ENCODE measurements at places on chromosomes 6 and 20.
A peak's percentile ranks its signal among the peaks of the same experiment; 100 is the strongest.

- no peak for DNase-seq
Observed at GRCh38 chr6:108690326-108691049, 129.8 kb downstream of the FOXO3 start.

DNA sequence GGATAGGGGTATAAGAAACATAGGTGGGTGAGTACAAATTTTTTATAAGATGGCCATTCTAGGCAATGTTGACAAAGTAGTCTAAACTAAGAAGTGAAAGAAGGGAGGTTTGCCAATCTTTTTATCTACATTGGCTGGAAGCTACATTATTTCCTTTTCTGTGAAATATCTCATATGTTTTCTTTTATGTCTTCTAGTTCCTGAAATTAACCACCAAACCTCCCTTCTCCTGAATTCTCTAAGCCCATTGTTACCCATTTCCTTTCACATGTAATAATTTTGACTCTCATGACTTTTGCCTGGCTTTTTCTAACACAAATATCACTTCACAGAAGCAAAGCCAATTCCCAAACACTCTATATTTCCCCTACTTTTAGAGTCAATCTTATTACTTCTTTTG, 496.2 kb upstream of the JAG1 start:
- no peak for DNase-seq

GRCh38 chr6:84422380-84422968, 195.0 kb upstream of the CEP162 start:
- peak; percentile 1 for DNase-seq

- DNase-seq, result no peak
Observed at GRCh38 chr6:169074526-169074925, 179.1 kb downstream of the THBS2 start.

DNA sequence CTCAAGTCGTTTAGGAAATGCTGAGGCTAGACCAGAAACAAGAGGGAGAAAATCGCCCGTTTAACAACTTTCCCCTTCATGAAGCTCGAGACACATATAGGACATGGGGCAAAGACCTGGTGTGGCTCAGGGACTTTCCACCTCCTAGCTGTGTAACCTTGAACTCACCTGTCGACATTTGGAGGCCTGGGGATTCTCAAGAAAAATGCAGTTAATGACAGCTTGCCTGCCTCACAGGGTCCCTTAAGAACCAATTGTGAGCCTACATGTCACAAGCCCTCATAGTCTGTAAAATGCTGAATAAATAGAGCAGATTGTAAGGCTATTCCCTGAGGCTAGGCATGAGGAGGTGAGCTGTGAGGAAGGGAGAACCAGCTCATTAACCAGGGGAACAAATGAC, 35.1 kb downstream of the MGME1 start:
- no peak for DNase-seq

DNA sequence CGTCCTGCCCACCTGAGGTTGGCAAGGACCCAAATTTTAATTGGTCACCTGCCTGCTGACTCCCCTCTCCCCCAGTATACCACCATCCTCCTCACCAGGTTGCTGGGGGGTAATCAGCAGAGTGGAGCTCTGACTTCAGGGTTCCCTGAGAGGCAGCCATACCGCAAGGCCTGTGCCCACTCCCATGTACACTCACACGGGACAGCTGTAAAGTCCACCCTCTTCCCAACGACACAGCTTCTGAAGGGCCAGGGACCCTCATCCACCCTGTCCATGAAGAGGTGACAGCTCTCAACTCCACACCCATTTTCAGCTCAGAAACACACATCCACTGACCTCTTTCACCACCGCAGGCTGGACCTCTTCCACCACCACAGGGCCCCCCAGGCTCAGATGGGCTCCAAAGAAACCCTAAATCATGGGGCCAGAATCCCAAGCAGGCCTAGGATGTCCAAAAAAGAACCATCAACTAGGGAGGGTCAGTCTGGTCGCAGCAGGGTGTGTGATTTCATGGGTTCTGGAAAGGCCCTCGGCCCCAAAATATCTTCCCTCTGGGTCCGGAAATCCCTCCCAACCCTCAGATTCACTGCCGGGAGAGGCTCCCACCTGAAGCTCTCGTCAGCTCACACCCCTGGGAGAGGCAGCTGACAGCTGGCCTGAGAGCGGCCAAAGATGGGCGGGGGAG, 30.0 kb downstream of the TFEB start:
- DNase-seq, result no peak

DNA sequence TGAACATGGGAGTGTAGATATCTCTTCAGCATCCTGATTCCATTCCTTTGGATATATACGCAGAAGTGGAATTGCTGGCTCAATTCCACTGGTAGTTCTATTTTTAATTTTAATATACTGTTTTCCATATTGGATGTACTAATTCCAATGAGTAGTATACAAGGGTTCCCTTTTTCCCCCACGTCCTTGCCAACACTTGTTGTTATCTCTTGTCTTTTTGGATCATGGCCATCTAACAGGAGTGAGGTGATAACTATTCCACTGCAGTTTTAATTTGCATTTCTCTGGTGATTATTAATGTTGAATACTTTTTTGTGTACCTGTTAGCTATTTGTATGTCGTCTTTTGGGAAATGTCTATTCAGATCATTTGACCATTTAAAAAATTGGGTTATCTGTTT, 91.5 kb downstream of the ZFAND3 start:
- no peak for DNase-seq

GRCh38 chr6:93735099-93735498, 315.7 kb upstream of the EPHA7 start:
- DNase-seq, result no peak

DNA sequence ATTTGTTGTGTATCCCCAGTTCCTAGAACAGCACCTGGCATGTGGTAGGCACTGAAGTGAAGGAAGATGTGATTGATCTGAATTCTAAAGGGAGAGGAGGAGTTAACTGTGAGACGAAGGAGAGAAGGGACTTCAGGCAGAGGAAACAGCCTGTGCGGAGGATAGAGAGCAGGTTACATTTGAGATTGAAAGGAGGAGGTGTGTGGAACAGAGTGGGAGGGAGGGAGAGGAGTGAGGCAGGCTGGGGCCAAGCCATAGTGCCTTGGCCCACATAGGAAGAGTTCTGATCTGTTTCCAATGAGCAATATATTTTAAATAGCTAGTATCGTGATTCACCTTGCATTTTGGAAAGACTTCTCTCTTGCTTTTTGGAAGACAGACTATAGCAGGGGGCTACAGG, 13.9 kb upstream of the MROH8 start:
- DNase-seq, result no peak

DNA sequence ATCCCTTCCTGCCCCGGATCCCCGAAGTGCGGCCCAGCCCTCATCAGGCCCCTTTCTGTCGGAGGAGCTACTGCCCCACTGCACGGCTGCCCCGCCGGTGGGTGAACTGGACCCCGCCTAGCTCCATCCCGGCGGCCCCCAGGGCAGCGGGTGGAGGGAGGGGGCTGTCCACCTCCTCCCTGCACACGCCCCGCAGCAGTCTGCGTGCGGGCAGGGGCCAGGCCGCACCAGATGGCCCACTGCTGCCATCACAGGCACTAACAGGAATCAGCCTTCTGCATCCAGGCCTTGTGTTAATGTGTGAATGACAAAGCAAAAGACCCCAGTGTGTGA, 54.9 kb upstream of the UNC93A start:
- no peak for DNase-seq

- no peak for DNase-seq
Observed at GRCh38 chr6:3619201-3619600, 132.3 kb downstream of the PXDC1 start.

- no peak for DNase-seq
Observed at GRCh38 chr20:57671662-57672061, 38.2 kb downstream of the PMEPA1 start.

- DNase-seq, result peak; percentile 6
Observed at GRCh38 chr6:103122766-103123601, 1729.5 kb downstream of the GRIK2 start.

DNA sequence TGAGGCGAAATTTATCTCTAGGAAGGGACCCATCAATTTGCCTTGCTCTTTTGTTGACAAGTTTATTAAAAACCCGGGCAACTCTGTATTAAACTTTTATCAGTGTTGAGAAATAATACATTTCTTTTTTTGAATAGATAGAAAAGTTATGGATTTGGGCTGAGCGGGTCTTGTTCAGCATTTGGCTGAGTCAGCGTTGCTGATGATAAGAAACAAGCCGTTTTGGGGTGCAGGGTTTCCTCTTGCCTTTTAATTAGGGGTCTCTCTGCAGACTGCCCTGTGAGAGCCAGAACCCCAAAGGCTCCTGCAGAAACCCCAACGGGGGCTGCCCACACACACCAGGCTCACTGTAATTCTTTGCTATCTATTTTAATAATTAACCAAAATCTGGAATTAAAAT, 82.1 kb upstream of the SLCO4A1 start:
- DNase-seq, result no peak

DNA sequence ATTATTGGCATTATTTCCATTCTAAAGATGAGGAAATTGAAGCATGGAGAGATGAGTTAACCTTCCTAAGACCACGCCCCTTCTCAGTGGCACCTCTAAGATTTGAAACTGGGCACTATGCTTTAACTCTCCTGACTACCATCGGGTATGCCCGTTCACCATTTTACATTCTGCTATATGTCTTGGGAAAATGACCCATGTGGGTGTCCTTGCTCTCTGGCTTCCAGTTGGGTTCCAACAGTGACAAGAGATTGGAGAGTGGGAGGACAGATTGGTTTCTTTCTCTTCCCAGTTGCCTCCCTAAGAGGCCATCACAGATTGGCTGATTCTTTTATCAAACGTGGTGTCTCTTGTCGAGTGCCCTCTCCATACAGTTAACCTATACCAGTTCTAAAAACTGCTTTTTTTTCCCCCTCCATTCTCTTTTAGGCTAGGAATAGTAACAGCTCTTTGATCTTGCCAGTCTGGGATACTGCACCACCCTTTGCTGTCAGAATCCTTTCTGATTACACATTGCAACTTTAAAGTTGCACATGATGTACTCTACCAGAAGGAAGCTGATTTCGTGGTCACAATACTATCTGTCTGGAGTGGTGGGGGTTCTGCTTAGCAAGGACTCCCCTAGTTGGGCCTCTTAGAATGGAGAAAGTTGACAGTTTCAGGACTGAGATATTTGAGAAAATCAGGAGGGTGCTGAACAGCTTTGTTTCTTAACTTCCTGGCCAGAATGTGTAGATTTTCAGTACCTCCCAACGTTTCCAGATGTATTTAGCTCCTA, 88.0 kb upstream of the ELOVL5 start:
- DNase-seq, result no peak

GRCh38 chr20:57389695-57390603, 1.2 kb upstream of the RBM38 start:
- no peak for DNase-seq

GRCh38 chr20:4090756-4091489, 75.6 kb upstream of the RNF24 start:
- no peak for DNase-seq

DNA sequence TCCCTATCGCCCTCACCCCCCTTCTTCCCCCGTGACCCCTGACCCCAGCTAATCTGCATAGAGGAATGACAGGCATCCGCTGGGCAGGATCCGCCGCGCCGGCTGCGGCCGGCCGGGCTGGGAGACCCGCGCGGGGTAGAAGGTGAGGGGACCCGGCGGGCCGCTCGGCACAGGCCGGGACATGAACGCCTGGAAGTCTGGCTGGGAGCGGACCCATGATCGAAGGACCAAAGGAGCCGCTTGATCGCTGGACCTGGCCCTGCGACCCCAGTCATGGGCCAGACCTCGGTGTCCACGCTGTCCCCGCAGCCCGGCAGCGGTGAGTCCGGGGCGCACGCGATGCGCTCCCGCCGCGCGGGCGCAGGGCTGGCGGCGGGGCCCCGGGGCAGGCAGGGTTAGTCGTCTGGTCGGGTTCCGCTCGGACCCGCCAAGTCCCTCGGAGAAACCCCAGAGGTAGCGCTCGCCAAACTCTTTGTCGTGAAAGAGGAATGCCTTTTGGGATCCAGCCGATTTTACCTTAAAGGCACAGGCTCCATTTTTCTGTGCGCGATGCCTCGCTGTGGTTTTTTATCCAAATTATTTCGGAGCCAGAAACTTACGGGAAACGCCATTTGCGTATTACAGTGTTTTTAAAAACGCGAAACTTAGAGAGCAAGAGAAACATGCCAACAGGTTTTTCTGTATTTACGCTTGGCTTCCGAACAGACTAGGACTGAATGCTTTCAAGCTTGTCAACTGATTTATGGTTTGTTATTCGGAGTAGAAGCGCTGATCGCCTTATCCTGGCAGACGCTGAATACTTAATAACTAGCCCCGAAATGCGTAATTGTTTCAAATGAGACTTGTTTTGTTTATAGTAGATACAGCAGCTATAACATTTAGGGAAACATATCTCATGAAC, at the start of gene PHACTR2:
Gene PHACTR2 (plus strand): TSS at position 75 of the 901 bp plus-strand sequence. CDS start 199 bp downstream, at position 274.
- no peak for DNase-seq

DNA sequence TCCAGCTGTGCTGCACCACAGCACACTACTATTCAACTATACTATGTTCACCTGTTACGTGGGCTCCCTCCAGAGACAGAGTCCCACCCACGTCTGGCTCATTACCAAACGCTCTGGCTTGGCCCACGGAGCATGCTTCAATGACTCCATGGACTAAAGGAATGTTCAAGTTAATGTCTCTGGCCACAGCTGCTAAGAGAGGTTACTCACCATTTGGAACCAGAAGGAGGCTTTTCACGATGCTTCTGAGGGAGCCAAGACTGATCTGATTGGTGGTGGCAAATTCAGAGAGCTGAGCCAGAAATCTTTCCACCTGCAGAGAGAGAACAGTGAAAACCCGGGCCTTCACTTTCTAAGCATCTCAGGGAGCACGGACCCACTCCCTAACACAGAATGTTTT, 15.6 kb downstream of the COMMD7 start:
- DNase-seq, result no peak

- DNase-seq, result no peak
Observed at GRCh38 chr6:155778336-155778735, 322.7 kb upstream of the NOX3 start.

GRCh38 chr20:10649797-10650160, 24.0 kb downstream of the JAG1 start:
- no peak for DNase-seq

- DNase-seq, result no peak
Observed at GRCh38 chr6:139926711-139927110, 552.3 kb upstream of the CITED2 start.

DNA sequence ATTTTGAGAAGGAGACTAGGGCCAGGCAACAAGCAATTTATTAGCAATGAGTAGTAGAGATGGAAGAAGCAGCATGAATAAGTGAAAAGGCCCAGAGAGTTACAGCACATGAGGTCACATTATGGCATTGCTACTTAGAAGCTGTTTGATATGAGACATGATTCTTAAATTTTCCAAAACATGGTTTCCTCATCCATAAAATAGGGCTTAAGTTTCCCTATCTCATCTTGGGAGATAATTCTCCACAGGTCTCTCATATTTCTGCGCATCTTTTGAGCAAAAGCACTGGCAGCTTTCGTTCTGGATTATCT, 656.1 kb downstream of the EPHA7 start:
- no peak for DNase-seq

DNA sequence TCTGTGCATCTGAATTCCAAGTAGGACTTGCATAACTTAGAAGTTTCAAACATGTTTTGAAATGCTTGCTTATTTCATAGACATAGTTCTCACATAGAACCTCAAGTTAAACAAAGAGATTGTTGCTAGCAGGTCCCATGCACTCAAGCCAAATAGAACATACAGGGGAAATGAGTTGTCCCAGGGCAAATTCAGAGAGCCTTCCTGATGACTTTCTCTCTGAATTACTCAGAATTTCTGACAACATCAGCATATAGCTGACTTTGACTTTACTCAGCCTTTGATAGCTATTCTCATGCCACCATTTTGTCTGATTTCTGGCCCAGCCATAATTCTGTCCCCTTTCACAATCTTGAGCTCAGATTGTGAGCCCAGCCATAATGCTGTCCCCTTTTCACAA, 333.2 kb upstream of the PLCB4 start:
- no peak for DNase-seq

Measured in NCI-H1694 (cell line).